ENCODE measurements at places on chromosomes 4 and X.
A peak's percentile ranks its signal among the peaks of the same experiment; 100 is the strongest.

DNA sequence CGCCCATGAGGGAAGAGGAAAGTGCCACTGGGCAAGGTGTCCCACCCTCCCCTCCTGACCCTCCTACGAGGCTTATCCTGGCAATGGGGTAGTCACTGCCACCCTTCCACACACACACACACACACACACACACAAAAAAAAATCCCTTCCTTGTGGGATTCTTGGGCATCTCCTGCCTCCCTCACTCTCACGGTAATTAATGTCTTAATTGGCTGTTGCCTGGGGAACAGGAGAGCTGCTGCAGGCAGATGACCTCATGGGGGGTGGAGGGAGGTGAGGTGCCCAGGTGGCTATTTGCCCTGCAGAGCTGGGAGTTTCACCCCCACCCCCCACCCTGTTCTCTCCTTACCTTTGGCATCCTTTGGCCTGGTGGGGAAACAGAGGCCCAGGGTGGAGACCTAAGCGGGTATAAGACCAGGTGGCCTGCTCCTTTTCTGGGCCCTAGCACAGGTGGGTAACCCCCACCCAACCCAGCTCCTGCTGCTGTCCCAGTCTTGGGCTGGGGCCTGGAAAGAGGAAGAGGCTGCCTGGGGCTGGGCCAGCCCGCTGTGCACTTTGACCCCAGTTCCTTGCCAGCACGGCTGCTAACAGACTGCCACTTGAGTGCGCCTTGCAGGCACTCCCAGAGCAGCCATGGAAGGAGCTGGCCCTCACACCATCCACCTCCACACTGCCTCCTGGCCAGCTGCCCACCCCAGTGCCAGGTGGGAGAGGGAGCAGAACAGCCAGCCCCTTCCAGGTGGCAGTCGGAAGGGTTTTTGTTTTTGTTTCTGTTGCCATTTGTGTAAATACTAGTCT, 12.6 kb downstream of the EFNB1 start:
- no peak for DNase-seq

- DNase-seq, result no peak
These were observed 150.3 kb downstream of the PCDH7 start for GRCh38 chr4:30870513-30870912.

GRCh38 chr4:57042711-57043169, 64.0 kb downstream of the POLR2B start:
- no peak for DNase-seq

DNA sequence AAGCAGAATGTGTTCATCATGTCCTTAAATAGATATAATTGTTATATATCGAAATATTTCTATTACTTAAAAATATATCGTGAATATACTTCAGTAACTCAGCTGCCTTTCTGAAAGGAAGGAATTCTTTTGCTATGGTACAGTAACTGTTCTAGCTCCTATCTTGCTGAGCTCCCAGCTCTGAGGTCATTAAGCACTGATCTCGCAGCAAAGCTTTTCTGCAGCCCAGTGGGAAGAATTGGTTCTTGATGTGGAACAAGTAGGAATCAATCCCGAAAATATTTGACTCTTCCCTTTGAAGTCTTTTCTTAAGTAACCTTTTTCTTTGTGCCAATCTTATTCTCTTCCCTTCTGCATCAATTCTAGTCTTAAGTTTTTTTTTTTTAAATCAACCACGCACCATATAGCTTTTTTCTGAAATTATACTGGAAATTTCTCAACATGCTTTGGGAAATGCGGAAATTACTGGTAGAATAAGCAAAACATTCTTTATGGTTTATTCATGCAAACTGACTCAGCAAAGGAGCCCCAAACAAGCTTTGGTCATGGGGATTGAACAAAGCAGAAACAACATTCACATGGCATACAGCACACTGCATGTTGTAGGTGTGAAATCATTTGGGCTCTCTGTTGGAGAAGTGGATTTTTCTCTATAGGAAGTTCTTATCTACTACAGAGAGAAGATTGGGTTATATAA, 428.9 kb upstream of the GNPDA2 start:
- DNase-seq, result no peak

GRCh38 chr4:152166567-152166966, 369.3 kb downstream of the FBXW7 start:
- peak; percentile 80 for DNase-seq

- no peak for DNase-seq
These were observed 91.6 kb upstream of the PLAC1 start for GRCh38 chrX:134749706-134750445.

DNA sequence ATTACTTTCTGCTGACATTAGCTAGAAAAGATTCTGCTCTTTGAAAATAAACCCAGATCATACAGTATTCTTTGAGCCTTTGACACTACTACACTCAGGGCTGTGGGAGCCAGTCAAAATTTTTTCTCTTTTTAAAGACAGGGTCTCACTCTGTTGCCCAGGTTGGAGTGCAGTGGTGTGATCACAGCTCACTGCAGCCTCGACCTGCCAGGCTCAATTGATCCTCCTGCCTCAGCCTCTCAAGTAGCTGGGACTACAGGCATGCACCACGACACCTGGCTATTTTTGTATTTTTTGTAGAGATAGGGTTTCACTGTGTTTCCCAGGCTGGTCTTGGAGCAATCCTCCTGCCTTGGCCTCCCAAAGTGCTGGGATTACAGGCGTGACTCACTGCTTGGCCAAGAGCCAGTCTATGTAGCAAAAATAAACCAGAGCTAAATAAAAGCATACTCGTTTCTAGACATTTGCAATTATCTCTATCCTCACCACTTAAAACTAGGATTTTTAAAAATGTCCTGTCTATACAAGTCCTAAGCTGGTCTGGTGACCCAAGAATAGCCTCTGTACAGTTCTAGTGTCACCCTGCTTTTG, 43.2 kb downstream of the AKAP4 start:
- DNase-seq, result no peak

GRCh38 chrX:136291824-136292223, 8.9 kb upstream of the ADGRG4 start:
- DNase-seq, result no peak

DNA sequence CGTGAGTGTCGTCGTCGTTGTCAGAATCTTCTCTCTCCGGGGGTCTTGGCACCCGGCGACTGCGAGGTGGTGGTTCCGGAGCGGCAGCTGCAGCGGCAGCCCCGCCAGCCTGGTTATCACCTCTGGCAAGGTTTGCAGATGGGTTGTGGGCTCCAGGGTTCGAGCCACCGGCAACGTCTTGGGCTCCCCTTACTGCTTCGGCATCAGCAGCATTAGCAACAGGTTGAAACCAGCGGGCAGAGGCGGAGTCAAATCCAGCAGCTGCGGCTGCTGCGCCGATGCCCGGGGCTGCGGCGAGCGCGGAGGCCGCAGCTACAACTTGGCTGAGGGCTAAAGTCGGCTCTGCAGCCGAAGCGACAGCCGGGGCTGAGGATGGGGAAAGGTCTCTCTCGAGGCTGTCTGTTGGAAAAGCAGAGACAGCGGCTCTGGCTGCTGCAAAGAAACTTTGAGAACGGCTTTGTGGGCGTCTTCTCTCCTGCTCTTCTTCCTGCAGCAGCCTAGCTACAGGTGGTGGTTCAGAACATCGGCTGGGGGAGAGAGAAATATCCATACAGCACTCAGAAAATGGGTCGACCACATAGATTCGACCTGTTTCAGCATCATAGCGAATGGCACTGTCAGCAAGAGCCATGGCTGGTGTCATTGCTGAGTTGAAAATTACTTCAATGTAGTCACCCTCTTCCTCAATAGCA, 3.6 kb downstream of the IRS4 start:
- DNase-seq, result peak; percentile 52

DNA sequence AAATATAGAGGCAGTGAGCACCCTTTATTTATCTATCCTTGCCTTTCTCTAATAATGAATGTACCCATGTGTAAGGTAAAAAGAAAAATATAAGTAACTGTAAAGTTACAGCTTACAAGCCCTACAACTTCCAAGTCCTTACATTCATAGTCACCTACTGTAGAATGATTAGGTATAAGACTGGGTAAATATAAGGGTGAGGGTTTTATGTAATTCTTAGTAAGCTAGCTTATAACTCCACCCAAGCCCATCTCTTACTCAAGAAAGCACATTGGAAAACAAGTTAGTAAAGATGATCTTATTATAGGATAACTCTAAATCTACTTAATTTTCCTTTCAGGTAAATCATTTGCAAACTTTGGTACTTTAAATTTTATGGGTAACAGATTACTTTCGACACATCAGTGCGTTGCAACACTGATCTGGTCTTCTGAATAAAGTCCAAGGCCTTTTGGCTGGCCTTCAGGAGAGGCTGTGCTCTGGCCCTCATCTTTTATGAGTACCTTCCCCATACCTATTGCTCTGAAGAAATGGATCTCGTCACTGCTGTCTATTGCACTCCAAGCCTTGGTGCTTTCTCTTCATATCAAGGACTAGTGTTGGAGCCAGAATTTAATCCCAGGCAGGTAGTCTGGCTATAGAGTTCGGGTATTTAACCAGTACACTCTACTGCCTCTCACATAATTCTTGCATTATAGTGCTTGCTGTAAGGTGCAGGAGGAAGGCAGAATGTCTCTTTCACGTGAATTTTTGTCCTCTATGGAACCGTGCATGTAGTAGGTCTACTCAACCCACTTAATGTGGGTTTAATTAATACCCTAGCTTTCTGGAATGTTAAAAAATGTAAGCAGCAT, 443.6 kb upstream of the AR start:
- DNase-seq, result no peak

- DNase-seq, result no peak
These were observed 236.4 kb upstream of the MID1 start for GRCh38 chrX:10856797-10857196.
